ENCODE measurements at places on chromosomes 1 and 21.

- DNase-seq, result no peak
Measured at GRCh38 chr1:33515607-33516006, 43.2 kb downstream of the ZSCAN20 start.

- peak; percentile 41 for DNase-seq
Measured at GRCh38 chr1:236677641-236678235, 8.6 kb upstream of the ACTN2 start.

DNA sequence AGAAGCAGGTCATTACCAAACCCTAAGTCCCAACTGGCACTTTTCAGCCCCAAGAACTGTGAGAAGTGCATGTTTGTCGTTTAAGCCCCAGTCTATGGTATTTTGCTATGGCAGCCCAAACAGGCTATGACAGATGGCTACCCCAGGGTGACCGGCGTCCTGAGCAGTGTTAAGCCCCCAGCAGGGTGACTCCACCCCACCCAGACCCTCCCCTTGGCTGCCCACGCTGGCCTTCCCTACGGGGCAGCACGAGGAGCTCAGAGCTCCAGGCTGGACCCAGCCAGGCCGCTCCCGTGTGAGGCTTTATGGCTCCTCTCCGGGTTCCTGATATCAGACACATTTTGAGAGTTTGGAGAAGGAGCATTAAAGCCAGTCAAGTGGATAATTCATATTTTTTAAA is 684.0 kb downstream of the PTPRU start:
- DNase-seq, result no peak

DNA sequence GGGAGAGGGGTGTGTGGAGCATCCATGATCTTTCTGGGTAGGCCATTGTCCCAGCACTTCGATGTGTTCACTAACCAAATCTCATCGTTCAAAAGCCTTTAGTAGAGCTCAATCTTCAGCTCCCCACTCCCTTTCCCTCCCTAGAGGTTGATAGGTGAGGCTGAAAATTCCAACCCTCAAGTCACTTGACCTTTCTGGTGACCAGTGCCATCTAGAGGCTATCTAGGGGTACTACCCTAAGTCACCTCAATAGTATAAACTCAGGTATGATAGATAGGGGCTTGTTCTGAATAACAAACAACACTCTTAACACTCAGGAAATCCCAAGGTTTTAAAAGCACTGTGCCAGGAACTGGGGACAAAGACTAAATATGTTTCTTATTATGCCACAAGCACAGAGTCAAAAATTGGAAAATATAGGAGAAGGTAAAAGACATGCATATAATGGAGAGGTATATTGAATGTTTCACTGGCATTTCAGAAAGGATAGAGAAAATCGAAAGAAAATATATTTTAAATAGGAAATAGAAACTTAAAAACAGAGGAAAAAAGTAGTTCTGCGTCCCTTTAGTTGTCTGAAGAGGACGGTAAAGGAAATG is 42.9 kb upstream of the CD53 start:
- DNase-seq, result peak; percentile 77

- DNase-seq, result peak; percentile 49
Measured at GRCh38 chr1:101235216-101235695, 1.6 kb upstream of the S1PR1 start.

- DNase-seq, result no peak
Measured at GRCh38 chr1:41385398-41386195, 24.4 kb downstream of the FOXO6 start.

DNA sequence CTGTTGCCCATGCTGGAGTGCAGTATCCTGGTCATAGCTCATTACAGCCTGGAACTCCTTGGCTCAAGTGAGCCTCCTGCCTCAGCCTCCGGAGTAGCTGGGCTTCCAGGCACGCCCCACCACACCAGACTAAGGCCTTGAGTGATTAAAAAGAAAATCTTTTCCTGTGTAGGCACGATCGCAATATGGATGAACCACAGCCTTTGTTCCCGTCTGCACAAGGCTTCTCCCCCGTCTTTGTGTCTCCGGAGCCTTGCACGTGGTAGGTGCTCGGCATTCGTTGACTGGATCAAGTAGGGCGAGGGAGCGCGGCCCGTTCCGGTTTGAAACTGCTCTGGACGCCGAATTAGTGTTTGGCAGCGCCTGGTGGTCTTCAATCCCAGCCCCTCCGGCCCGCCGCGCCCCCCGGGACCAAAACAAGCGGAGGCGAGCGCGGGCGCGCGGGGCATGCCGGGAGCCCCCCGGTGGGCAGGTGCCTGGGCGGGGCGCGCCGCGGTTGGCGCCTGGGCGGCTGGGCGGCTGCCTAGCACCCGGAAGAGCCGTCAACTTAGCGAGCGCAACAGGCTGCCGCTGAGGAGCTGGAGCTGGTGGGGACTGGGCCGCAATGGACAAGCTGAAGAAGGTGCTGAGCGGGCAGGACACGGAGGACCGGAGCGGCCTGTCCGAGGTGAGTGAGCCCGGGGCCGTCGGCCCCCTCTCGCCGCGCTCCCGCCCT is at the start of gene SFT2D2:
SFT2D2 (plus strand) TSS at position 529 of the 715 bp plus-strand sequence; CDS start at position 605, 76 bp downstream.
- peak; percentile 92 for DNase-seq

DNA sequence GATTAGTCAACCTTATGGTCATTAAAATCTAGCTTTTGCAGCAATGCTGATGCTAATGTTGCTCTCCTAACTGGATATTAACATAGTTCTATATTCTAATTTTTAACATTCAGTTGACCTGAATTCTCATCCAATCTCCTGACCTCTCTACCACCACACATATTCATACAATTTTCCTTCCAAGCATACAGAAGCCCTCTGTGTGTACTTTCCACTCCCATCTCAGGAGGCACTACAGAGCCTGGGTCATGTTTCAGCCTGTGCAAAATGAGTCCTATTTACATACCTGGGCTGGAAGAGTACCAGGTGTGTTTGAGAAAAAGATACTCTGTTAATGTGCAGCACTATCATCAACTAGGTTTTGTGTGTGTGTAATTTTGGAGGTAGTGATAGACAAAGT is 486.3 kb downstream of the NEGR1 start:
- no peak for DNase-seq

GRCh38 chr1:223175032-223175431 is 32.0 kb upstream of the TLR5 start:
- DNase-seq, result no peak

- peak; percentile 63 for DNase-seq
Measured at GRCh38 chr1:6614019-6614928, 743 bp downstream of the PHF13 start.

DNA sequence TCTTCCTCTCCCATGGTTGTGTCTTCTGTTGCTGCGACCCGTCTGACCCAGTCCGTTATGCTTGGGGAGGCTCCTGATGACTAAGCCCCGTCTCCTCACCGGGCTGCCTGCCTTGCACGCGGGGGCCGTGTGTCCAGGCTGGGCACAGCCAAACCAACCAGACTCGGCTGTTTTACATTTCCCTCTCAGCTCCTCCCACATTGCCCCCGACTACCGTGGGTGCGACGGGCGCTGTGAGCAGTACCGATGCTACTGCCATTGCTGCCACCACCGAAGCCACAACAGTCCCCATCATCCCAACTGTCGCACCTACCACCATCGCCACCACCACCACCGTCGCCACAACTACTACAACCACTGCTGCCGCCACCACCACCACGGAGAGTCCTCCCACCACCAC is 46.0 kb upstream of the CNTN2 start:
- no peak for DNase-seq

- no peak for DNase-seq
Measured at GRCh38 chr1:169119405-169119804, 12.9 kb downstream of the ATP1B1 start.

DNA sequence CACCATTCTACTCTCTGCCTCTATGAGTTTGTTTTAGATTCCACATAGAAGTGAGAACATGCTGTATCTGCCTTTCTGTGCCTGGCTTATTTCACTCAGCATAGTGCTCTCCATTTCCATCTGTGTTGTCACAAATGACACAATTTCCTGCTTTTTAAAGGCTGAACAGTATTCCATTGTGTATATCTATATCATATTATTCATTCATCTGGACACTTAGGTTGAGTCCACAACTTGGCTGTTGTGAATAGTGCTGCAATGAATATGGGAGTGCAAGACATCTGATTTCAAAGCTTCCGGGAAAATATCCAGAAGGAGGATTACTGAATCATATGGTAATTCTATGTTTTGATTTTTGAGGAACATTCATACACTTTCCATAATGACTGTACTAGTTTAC is 20.1 kb upstream of the DONSON start:
- DNase-seq, result no peak

DNA sequence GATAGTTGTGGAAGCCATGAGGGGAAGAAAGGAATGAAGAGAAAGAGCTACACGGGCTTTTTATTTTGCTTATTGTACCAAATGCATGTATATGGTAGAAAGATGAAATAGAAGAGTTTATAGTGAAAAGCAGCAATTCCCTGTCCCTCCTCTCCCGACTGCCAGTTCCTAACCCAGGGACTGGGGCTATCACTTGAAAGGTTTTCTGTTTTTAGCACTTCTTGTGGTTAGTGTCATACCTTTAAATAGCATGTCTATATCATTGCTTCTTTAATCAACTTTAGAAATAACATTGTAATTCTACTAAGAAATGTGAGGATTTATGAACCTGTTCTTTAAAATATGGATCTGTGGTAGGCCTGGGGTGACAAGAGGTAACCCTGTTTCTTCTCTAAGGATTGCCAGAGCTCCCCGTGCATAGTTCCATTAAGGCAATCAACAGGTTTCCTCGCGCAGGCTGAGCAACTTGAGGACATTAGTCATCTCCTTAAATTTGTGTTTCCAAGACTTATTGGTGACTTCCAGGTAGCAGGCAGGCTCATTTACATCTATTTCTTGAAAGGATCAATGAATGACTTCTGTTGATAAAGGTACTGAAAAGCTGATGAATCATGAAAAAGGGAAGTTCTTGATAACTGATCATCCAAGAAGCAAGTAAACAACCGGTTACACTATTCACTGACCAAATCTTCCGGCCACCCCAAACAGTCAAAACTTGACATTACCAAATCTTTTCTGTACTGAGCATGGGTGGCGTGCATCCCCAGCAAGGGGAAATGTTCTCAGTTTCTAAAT is 37.8 kb upstream of the S1PR1 start:
- DNase-seq, result peak; percentile 55

DNA sequence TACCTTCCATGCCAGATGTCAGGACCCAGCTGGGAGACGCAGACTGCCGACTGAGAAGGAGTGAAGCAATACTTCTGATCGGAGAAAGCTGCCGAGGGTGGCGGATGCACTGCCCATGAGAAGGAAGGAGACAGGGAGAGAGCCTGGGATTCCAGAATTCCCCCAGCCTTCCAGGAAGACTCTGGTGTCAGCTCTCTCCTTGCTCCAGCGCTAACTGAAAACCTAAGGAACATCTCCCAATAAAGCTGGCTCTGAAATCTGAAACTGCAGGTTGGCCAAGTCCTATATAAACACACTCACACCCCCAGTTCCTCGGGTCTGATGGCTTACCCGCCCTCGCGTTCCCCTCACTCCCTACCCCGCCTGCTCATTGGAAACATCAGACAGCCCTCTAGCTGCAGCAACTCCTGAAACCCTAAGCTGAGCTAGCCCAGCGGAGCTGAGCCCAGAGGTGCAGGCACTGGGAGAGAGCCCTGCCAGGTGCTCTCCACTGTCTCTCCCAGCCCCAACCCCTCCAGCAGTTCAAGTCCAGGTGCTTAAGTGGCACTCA is 52.3 kb downstream of the PLEKHA6 start:
- DNase-seq, result no peak

- peak; percentile 77 for DNase-seq
Measured at GRCh38 chr1:64453688-64454087, 16.2 kb upstream of the CACHD1 start.

DNA sequence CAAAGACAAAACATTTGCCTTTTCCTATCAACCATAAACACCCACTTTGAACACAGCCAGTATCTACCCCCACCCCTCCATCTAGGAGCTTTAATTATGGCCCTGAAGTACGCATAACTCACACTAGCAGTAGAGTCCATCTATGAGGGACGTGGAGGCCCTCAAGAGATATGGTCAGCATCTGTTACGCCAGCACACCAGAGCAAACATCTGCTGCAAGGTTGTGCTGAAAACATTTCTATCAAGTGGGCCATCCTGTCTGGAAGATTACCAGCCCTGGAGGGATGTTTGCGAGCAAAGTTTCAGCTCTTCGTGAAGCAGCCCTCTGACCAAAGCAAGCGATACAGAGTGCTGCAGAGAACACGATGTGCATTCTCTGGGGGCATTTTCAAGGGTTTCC is 74.6 kb downstream of the SLC45A1 start:
- DNase-seq, result no peak

GRCh38 chr1:79293611-79294010 is 287.1 kb upstream of the ADGRL4 start:
- DNase-seq, result no peak
